ENCODE measurements at places on chromosomes 7 and 10. TPM values are rescaled to one million over a fixed set of nuclear protein-coding genes. Genes with fewer than 3 reads are reported as not detected.

DNA sequence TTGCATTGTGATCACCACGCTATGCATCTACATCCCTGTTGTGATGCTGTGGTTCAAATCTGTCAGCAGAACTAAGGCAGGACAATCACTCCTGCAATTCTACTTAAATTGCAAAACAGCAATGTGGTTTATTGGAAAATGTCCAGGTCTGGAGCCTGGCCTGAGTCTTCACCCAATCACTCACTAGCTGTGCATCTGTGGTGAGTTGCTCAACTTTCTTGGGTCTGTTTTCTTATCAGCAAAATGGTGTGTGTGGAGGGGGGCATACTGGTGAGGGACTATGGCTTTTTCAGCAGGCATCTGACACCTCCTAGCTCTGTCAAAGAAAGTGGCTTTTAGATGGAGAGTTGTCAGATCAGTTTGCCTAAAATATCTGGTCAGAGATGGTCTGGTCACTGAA, 108.3 kb upstream of the FEZF1 start:
- DNase-seq: peak; percentile 4

DNA sequence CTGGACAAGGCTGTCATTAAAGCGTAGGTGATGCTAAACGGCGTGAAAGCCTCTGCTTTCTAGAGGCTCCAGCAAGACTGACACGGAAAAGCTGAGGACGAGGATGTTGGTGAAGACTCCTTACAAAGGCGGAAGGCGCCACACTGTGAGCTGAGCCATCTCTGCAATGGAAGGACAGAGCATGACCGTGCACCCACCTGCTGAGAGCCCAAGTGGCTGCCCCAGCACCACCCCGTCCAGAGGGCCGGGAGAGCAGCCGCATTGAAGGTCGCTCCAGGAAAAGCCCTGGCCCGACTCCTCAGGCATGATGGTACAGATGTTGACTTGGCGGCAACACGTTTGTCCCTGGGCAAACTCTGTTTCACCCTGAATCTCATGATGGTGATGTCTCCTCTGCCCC, 492.7 kb downstream of the DNAJB6 start:
- no peak for DNase-seq

GRCh38 chr7:108716783-108717182, 147.1 kb downstream of the DNAJB9 start:
- DNase-seq: no peak

GRCh38 chr10:73998929-73999691, 1.2 kb downstream of the VCL start:
- DNase-seq: peak; percentile 71

DNA sequence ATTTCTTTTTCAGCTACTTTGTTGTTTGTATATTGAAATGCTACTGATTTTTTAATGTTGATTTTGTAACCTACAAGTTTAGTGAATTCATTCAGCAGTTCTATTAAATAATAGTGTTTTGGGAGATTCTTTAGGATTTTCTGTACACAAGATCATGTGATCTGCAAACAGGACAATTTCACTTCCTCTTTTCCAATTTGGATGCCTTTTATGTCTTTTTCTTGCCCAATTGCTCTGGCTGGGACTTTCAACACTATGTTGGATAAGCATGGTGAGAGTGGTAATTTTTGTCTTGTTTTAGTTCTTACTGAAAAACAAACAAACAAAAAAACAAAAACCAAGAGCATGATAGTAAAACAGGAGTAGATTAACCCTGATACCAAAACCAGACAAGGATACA, 316.2 kb downstream of the ATRNL1 start:
- DNase-seq: no peak

DNA sequence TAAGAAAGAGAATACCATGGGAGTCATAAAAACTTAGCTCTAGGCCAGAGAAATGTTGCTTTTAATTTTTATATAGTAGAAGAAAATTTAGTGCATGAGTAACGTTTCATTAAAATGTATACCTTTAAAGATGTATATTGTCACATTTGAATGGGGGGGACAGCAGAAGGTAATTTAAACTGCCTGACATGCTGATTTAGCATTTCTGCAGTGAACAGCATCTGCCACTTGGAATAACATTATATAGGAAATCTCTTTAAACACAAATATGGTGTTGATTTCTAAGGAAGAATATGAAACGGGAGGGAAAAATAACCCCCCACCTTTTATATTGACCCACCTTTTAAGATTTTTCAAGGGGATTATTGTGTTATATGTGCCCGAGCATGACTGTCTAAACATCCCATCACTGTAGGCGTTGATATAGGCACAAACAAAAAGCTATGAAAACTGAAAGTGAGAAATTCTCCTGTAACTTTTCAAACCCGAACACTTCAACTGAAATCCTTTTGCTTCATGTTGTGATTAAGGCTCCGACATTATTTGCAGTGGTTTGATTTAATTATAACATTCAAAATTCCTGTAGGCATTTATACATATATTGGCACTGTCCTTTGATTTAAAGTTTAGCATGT, 244.7 kb upstream of the CELF2 start:
- DNase-seq: no peak

- DNase-seq: no peak
Observed at GRCh38 chr10:69677985-69678654, 48.1 kb downstream of the FAM241B start.

DNA sequence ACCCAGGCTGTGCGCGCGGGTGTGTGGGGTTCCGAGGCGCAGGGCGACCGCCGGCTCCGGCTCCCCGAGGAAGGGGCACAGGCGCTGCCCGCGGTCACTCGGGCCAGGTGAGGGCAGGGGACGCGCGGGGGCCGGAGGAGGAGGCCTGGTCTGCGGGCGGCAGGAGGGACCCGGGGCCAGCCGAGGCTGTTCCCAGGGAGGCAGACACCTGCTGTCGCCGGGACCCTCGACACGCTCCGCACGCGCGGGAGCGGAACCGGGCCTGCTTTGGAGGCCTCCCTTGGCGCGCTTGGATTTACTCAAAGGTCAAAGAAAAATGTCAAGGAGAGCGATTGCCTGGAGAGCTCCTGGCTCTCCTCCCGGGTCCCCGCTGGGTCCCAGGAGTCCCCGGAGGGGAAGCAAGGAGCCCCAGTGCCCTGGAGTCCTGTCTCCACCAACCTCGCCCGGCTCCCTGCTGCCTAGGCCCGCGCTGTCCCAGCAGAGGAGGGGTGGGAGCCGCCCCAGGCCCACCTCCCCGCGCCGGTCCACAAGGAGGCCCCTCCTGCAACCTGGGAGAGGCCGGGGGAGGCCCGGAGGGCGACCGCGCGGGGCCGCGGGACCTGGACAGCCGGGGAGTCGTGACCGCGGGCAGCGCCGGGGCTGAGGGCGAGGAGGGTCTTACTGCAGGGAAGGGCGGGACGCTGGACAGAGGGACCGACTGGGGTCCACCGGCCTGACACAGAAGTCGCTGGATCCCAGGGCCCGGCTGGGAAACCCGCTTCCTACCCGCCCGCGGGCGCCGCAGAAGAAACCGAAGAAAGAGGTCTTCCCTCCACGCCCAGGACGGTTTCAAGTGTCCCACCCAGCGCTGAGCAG, 348.9 kb downstream of the DNAJB6 start:
- no peak for DNase-seq

GRCh38 chr7:78441737-78442136, 643.2 kb downstream of the PHTF2 start:
- DNase-seq: no peak

- peak; percentile 24 for DNase-seq
Observed at GRCh38 chr7:47227762-47228177, 354.1 kb downstream of the TNS3 start.

GRCh38 chr7:50618281-50618680, 53.1 kb upstream of the DDC start:
- no peak for DNase-seq

- DNase-seq: no peak
Observed at GRCh38 chr7:134472572-134473244, 13.8 kb upstream of the AKR1B1 start.

DNA sequence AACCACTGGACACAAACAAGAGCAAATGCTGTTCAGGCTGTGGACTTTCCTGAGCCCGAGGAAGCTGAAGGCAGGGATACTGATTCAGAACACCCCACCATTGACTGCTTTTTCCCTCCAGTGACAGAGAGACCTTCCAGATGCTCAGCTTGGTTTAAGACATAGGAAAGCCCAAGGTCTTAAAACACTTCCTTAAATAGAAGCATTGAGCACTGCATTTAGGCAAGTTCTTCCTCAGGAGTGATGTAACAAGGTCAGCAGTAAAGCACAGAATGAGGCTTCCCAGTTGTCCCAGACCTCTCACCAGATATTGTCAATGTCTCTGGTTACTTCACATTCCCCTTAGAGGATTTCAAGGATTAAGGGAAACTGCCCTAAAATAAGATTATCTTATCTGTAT, 19.6 kb upstream of the CDCA7L start:
- DNase-seq: no peak

GRCh38 chr10:58578366-58578765, 65.7 kb downstream of the BICC1 start:
- DNase-seq: no peak

DNA sequence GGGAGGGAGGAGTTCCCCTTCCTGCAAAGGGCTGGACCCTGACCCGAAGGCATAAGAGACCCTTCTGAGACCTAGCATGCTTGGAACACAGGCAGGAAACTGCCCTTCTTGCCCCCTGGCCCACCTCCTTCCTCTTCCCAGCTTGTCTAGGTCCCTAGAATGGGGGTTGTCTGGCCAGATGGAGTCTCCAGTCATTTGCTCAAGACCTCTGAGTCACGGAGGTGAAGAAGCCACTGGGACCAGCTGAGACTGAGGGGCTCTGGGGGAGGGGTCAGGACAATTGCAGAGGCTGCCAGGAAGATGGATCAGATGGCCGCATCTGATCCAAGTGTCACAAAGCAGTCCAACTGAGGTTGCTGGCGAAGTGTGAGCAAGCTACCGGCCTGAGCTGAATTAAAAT, 46.2 kb downstream of the COL13A1 start:
- DNase-seq: no peak

DNA sequence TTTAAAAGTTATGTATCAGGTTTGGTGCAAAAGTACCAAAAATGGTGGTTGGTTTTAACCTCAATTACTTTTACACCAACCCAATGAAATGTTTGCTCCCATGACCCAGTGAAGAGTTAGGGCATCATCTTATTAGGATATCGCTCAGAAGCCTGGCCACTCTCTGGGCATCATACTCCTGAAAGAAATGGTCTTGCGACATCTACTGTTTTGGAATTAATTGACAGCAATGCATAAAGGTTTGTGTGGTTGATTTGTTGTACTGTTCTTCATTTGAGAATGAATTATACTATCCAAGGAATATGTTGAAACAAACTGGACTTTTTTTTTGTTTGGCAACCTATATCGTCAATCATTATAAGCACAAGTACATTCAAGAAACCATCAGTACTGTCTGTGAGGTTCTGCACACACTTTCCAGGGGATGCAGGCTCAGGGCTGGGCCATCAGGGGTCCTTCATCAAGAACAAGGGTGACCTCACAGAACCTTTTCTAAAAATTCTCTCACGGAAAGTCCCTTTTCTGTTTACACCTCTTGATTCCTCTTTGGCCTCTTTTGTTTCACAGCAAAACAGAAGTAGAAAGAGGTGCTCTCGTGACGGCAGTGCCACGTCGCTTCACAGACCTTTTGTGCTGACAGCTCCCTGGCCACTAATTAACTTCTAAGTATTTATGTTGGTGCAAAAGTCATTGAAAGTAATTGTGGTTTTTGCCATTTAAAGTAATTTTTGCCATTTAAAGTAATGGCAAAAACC, 117.2 kb upstream of the KLF6 start:
- no peak for DNase-seq

- DNase-seq: no peak
Observed at GRCh38 chr10:52216852-52217251, 97.2 kb upstream of the DKK1 start.

The RSPH10B gene
- total RNA-seq: not detected

The EVX1 gene
- not detected for total RNA-seq

The CALCR gene
- total RNA-seq: 0.12 TPM

The RAB19 gene
- not detected for total RNA-seq

The ANKRD22 gene
- 0.14 TPM for total RNA-seq

The FKBP6 gene
- not detected for total RNA-seq

The VWDE gene
- 0.37 TPM for total RNA-seq

The RBP4 gene
- total RNA-seq: not detected

All from heart right ventricle (tissue), 16 donors.